Right ventricle myocardium inferior (tissue), 1 donor: ENCODE measurements at places on chromosomes 1 and 21. TPM values are rescaled to one million over a fixed set of nuclear protein-coding genes. Genes with fewer than 3 reads are reported as not detected.

The PLEKHG5 gene
- 16.8 TPM for total RNA-seq

DNA sequence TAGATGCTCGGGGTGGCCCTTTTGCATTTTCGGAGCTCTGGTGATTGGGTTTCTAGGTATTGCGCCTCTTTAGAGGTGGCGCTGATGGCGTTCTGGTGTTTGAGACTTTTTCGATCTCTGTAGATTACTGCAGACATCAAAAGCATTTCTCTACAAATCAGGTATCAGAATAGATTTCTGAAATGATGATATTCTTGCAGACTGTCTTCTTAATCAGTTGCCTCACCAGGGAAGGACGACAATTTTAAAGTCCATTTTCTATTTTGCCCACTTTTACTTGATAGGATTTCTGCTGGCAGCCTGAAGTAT is 65.2 kb upstream of the VAMP3 start:
- DNase-seq, result no peak

The C1QB gene
- 165 TPM for total RNA-seq

- no peak for DNase-seq
These were observed 56.1 kb downstream of the KAZN start for GRCh38 chr1:14654554-14654953.

GRCh38 chr1:247884797-247885413 is 10.5 kb upstream of the OR2W3 start:
- no peak for DNase-seq
